Ovary (tissue), 10 donors: ENCODE measurements at places on chromosomes 5 and 9. TPM values are rescaled to one million over a fixed set of nuclear protein-coding genes. Genes with fewer than 3 reads are reported as not detected.

PCDHB15 gene
- 17.0 TPM for total RNA-seq

- DNase-seq: no peak
Observed at GRCh38 chr5:140130949-140131733, 5.4 kb downstream of the IGIP start.

DNA sequence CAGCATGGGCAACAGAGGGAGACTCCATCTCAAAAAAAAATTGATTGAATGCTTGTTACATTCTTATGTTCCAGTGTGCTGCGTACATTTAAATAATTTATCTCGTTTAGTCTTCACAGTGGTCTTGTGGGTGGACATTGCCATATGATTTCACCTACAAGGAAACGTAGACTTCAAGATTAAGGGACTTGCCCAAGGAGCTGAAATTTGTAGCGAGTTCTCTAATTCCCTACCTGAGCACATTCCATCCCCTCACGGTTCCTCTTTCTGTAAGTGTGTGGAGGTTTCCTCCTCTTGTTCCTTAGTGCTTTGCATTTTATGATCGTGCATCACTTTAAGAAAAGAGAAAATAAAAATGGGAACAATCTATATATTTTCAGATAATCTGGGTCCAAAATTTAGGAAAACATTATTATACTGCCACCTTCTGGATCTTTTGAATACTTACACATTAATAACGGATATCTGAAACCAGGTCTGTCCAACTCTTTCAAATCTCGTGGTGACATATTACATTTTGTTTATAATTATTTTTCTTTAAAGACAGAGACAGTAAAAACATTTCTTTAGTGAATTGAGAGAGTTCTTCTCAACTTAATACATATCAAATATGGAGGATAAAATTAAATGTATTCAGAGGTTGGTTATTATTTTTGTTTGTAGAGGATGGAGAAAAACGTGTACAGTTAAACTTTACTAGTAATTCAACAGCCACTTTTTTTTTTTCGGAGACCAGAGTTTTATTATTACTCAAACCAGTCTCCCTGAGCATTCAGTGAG is 29.9 kb upstream of the C7 start:
- no peak for DNase-seq

- DNase-seq: no peak
Observed at GRCh38 chr9:93949694-93950449, 5.3 kb downstream of the BARX1 start.

LCN15 gene
- not detected for total RNA-seq

DNAJC21 gene
- total RNA-seq: 36.4 TPM

ORM2 gene
- not detected for total RNA-seq

F2RL1 gene
- total RNA-seq: 0.10 TPM

DNA sequence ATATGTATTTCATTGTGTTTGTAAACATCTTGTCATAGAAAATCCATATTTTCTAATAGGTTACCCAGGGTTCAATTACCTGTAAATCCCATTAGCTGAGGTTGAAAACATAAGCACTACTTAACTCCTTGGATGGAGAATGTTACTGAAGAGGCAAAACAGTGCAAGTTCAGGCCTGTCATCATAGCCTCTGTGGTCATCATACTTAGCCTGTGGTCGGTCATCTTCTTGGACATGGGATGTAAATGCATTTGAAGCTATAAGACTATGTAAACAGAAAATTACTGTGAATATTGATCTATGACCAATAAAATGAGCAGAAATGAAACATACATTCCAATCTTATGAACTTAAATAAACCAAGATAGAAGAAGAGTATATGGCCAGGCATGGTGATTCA is 164.7 kb downstream of the CHSY3 start:
- no peak for DNase-seq

DNA sequence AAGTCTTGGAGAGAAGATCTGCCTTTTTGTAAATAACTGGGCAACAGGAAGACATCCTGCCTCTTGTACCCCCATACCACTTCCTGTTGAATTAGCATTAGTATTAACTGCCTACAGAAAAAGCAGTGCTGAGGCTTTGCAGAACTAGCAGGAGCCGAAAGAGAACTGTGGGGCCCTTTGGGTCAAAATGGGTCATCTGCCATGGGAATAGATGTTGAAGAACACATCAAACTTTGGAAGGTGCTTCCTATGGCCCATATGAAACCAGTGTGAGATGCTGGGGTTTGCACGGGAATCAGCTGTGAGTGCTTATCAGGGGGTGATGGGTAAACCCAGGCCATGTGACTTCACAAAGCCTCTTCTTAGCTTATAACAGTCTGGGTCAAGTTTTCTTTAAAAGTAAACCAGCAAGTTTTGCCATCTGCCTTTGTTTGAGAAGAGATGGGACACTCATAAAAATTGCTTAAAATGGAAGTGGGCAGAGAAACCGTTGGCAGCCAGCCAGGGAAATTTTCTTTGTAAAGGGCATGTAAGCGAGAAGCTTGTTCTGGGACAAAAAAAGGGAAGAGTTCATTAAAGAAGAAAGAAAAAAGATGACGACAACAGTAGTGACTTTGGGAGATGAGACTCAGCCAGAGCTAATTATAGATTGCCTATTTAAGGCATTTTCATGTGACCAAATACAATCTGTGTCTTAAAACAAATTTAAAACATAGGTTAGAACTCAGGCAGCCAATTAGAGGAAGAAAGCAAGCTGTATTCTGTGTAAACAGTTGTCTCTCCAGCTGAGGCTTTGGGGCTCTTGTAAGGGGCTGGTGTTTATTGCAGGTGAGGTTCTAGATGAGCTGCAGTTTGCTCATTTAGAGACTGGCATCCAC is 4.4 kb downstream of the SLC25A25 start:
- peak; percentile 88 for DNase-seq

DNA sequence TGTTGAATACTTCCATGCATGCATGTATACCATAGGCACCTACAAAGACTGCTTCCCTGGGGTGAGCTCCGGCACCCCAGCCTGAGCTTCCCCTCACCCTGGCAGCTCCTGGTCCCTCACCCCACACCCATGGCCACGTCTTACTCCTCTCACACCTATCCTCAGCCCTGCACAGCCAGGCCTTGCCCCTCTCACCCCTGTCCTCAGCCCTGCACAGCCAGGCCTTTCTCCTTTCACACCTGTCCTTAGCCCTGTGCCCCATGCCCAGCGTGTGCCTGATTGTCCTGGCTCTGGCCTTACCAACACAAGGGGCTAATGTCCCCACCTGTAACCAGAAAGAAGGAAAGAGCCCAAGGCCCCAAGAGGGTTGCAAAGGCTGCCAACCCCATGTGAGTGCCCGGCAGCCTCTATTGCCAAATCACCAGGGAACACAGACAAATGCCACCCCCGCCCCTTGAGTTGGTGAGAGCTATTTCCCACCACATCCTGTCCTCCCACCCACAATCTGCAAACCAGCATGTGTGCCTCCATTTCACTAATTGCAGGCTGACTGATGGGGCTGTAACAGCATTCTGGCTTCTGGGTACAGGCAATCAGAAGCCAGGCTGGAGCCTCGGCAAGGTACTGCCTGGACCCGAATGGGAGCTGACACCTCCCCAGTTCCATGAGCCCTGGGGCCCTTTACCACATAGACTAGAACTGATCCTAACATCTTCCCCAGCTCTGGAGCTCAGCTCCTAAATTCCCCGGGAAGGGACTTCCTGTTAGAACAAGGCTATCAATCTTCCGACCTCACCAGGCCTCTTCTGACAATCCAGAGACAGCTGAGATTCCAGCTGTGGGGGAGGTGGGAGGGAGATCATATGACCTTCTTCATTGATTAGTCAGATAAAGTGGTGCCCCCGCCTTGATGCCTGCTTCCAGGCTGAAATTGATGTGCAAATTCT is 78.2 kb downstream of the FAM114A2 start:
- DNase-seq: no peak

GRCh38 chr5:21826884-21827283 is 1026.3 kb downstream of the CDH12 start:
- DNase-seq: no peak

DNA sequence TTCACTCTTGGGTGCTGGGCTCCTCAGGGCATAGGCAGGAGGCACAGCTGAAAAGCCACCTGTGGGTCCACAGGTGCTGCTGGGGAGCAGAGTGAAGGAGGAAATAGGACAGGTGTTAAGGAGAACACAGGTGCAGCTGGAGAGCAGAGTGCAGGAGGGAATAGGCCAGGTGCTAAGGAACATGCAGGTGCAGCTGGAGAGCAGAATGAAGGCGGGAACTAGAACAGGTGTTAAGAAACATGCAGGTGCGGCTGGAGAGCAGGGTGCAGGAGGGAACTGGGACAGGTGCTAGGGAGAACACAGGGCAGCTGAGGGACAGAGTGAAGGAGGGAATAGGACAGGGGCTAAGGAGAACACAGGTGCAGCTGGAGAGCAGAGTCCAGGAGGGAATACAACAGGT is 43.8 kb upstream of the PLEKHG4B start:
- no peak for DNase-seq

- DNase-seq: no peak
Observed at GRCh38 chr5:72841756-72842535, 25.5 kb downstream of the TNPO1 start.

DNA sequence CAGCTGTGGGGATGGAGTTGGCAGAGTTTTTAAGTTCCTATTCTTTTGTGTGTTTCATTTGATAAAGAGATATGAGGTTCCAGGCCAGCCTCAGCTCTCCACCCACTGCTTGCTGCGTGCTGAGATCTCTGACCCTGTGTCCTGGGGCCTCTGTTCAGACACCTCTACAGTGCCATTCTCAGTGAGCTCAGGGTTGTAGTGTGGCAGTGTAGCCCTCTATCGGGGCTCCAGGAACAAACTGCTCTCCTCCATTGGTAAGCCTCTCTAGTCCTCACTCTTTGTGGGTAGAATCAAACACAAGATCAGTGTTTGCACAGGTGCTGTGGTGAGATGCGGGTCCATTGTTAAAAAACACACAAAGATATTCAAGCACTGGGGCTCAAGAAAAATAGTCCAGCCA is 386.6 kb upstream of the RPS23 start:
- no peak for DNase-seq

CDX1 gene
- 0.30 TPM for total RNA-seq

DNA sequence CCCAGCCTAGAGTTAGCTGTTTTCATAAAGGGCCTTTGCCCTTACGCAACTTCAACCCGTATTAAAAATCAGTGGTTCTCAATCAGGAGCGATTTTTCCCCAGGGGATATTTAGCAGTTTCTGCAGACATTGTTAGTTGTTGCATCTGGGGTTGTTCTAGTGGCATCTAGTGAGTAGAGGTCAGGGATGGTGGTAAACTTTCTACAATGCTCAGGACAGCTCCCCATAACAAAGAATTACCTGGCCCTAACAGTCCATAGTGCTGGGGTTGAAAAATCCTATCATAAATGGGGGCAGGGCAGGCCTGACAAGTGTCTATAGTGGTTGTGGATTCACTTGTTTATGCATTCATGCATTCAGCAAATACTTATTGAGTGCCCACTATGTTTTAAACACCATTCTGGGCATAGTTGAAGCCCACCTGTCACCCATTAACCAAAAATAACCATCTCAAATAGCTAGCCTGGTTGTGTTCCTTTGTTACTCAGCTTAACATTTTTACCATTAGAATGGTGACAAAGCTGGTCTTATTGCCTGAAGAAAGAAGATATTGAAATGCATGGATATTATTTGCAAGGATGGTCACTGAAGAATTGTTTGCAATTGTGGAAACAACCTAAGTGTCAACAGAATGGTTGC is 15.9 kb upstream of the FGF1 start:
- no peak for DNase-seq

CER1 gene
- total RNA-seq: not detected

DNA sequence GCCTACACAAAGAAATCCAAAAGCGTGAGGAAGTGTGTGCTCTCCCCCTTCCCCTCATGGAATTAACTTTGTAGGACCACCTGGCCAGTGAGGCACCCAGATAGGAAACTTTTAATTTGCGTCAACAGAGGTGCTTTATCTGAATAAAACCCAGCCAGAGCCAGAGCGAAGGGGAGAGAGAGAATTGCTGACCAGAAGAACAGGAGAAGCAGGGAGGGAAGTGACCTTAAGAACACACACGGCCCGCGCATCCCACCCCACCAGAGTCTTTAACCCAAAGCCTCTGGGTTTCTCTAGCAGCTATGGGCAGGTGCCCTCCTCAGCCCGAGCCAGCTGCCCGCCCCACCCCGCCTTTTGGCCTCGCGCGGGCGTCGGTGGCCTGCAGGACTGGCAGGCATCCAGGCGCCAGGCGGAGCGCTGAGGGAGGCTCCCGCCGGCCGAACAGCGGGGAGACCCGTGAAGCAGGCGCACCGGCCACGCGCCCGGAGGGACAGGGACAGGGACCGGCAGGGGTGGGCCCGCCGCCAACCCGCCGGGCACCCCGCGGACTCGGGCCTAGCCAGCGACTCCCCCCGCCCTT is 580 bp downstream of the ERAP1 start:
- peak; percentile 87 for DNase-seq

- DNase-seq: no peak
Observed at GRCh38 chr5:124902097-124902821, 155.8 kb upstream of the ZNF608 start.

- DNase-seq: no peak
Observed at GRCh38 chr5:22329683-22330082, 523.5 kb downstream of the CDH12 start.

- DNase-seq: no peak
Observed at GRCh38 chr9:83471241-83471640, 67.0 kb downstream of the FRMD3 start.

- DNase-seq: no peak
Observed at GRCh38 chr5:84618262-84618661, 233.6 kb upstream of the EDIL3 start.

WWC1 gene
- 2.0 TPM for total RNA-seq

GRCh38 chr9:128143525-128144238 is 5.6 kb upstream of the LCN2 start:
- no peak for DNase-seq

DNA sequence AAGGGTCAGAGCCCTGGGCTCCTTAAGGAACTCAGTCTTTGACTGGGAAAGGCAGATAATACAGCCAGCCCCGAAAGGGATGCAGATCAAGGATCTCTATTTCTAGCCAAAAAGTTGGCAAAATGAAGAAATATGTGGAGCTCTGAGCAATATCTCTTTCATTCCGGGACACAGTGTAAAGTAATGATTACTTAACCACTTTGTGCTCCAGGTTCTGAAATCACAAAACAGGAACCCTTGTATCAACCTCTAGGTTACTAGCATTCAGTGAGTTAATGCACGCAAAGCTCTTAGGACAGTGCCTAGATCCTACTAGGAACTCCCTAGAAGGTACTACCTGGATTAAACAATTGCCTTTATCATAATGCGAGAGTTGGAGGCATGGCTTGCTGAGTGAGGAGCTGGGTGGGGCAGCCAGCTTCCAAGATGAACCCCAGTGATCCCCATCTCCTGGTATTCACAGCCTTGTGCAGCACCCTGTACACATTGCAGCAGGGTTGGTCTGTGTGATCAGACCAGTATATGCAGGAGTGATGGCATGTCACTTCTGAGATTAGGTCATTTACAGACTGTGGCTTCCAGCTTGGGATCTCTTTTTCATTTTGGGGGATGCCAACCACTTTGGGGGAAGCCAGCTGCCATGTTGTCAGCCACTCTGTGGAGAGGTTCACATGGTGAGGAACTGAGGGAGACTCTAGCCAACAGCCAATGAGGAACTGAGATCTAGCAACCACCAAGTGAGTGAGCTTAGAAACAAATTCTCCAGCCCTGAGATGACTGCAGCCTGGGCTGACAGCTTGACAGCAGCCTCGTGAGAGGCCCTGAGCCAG is 103.1 kb upstream of the SLC44A1 start:
- DNase-seq: no peak
